ENCODE measurements at places on chromosomes 7 and 10.

DNA sequence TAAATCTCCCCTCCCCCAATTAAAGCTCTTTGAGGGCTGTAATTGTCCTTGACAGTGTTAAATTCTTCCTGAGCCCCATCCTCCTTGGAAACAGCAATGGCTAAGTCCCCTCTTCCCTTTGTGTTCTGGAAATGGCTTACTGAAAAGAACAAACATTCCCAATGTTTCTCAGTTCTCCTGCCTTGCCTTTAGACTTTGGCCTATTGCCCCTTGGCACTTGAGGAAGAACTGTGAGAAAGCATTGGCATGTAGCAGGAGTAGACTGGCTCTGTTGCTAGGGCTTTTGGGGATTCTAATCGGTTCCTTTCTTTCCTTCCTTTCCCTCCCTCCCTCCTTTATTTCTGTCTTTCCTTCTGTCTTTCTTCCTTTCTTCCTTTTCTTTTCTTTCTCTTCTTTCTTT is 463.3 kb upstream of the PODXL start:
- DNase-seq, result no peak

DNA sequence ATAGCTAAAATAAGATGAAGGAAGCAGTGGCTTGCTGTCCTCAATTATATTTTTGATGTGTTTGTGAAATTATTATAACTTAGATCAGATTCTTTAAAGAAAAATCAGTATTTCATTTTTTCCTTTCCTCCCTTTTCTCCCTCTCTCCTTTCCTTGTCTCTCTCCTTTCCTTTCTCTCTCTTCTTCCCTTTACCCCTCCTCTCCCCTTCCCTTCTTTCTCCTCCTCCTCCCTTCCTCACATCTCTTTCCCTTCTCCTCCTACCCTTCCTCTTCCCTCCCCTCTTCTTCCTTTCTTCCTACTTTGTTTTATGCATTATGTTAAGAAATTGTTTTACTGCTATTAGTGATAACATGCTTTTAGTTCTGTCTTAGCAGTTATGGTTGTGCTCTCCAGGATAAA is 171.5 kb downstream of the ADK start:
- DNase-seq, result no peak

DNA sequence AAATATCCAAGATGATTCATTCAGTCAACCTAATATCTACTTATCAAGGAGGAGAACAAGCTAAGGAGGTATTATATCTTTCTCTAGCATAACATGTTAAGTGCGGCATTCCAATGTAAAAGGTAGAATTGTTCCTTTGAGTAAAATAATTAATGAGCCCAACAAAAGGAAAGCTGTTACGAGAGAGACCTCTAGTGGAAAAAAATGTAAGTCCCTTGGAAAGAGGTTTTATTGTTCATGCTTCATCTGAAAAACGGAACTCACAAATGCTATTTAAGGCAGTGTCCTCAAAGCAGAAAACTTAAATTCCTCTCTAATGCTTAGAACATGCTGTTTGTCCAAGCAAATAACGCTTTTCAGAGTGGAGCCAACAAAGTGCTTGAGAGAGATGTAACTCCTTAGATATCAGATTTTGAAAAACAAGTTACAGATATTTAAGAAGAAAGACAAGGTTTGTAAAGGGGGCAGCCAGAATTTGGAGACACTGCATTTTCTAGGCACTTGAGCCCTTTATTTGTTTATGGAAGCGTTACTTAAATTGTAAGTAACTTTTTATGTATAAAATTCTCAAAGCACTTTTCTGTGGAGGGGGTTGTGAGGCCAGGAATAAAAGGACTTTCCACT is 119.9 kb downstream of the TFEC start:
- no peak for DNase-seq

DNA sequence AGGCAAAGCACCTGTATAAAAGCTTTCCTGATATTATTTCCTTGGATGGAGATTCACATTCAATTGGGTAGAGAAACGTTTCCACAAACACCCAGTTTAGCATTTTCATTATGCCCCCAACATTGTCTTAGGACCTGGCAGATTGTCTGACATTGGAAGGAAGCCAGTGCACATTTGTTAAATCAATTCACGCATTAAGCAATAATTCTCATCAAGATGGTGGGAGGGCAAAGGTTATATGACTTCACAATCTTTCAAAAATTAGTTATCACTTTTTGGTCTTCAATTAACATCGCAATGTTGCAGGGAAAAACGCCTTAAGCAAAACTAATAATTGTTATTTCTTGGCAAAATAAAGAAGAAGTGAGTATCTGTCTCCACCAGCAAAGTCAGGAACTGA is 16.4 kb downstream of the OPALIN start:
- no peak for DNase-seq

DNA sequence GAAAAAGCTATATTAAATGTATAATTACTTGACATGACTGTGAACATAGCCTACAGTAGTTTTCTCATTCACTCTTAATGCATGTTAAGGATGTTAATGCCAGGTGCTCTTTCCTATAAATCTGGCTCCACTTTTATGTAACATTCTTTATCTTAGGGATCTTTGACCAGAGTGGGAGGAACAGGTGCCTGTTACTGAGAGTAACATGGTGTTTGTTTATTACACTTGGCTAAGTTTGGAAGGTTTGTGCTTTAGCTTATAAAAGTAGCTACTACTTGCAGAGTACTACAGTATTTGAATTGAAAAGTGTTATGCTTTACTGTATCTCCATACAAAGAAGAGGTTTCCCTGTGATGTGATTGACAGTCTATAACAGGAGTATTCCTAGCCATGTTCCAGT is 183.4 kb downstream of the DYNC1I1 start:
- no peak for DNase-seq

DNA sequence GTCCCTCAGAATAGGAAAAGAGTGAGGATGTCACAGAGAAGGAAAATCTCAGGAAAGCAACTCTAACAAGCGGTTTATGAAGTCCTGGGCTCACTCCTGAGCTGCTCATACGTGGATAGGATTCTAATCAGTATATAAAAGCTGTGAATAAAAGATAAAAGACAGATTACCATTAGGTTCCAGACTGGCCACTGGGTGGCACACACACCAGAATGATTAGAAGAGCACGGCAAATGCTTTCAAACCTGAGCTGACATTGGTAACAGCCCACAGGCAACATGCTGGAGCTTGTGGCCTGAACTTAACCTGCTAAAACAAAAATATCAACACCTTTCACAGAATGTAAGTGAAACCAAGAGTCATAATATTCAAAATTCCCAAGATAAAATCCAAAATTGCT is 370.8 kb downstream of the GRID1 start:
- peak; percentile 36 for DNase-seq

GRCh38 chr10:112214298-112214926 is 30.8 kb upstream of the GPAM start:
- no peak for DNase-seq

GRCh38 chr7:128151635-128152034 is 89.4 kb upstream of the LEP start:
- DNase-seq, result no peak

DNA sequence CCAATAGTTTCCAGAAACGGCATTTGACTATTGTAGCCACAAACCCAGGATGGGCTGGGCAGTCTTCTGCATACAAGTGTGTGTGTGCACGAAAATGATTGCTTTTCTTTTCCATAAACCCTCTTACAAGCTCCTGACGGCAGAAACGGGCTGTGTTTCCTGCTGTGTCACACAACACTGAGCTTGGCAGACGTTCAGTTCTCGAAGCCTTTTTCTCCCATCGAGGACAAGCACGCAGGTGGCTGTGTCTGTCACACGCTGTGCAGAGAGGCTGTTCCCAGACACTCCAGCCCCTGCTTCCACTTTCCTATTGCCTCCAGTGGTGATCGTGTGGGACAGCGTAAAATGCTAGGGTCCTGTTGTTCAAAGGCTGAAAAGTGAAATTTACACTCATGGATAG is 32.1 kb downstream of the RBAK start:
- no peak for DNase-seq

- no peak for DNase-seq
Observed at GRCh38 chr10:110115784-110116520, 91.5 kb upstream of the MXI1 start.

DNA sequence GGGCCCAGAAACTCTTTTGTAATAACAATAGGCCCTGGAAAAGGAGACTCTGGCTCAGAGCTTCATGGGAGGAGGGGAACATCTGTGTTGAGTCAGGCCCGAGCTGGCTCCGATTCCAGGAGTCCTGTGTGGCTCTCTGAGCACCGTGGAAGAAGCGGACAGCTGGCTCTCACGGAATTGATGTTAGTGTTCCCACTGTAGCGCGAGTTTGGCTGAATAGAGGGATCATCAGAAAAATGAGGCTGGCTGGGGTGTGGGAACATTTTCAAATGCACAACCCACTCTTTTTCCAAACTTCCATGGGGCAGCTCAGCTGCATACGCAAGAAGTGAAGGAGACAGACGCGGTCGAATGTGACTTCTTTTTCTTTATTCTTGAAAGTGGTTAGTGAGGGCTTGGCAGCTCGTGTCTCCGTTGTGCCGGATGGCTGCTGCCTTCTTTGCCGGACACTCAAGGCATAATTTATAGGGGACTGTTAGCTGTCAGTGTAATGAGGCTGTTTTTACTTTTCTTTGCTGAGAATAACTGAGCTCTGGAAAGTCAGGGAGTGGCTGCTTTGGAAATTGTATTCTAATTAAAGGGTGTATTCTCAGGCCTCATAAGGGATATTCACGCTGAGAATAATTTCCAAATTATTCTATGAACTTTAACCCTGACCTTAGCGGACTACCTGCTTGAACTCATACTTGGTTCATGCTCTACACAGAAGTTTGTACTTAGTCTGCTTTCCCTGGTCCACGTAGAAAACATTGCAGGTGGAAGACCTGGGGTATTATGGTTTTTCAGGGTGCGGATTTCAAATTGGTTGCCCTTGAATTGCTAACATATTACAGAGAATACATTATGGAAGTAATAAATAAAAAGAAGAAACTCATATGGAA is 23.1 kb downstream of the MDFIC start:
- DNase-seq, result no peak

- no peak for DNase-seq
Observed at GRCh38 chr7:131097662-131098376, 229.9 kb upstream of the MKLN1 start.

DNA sequence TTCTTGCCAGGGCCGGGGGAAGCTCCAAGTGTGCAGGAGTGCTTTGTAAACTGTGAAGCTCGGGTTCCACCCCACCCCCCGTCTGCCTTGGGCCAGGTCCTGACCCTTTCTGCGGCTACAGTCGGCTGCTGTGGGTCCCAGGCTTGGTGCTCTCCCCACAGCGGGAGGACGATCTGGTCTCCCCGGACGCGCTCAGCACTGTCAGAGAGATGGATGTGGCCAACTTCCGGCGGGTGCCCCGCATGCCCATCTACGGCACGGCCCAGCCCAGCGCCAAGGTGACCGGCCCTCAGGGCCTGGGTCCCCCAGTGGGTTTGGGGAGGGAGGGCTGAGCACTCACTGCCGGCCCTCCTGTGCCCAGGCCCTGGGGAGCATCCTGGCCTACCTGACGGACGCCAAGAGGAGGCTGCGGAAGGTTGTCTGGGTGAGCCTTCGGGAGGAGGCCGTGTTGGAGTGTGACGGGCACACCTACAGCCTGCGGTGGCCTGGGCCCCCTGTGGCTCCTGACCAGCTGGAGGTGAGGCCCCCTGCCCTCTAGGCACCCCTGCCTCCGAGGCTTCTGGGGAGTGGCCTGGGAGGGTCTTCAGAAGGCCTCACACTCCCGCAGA is 60.3 kb downstream of the PALD1 start:
- DNase-seq, result no peak

- no peak for DNase-seq
Observed at GRCh38 chr10:107577221-107577620, 412.7 kb upstream of the SORCS1 start.

DNA sequence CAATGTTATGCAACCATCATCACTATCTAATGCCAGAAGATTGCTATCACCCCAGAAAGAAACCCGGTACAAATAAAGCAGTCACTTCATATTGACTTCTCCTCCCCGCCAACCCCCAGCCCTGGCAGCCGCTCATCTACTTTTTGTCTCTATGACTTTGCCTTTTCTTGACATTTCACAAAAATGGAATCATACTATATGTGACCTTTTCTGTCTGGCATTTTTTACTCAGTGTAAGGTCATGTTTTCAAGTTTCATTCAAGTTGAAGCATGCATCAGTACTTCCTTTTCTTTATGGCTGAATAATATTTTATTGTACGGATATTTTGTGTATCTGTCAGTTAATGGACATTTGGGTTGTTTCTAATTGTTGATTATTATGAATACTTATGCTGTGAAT is 28.1 kb downstream of the FHIP2A start:
- DNase-seq, result no peak

GRCh38 chr7:91181949-91182348 is 82.3 kb upstream of the FZD1 start:
- DNase-seq, result no peak

- DNase-seq, result no peak
Observed at GRCh38 chr10:21166557-21167287, 269.6 kb upstream of the NEBL start.

- DNase-seq, result no peak
Observed at GRCh38 chr7:89160107-89160506, 364.6 kb upstream of the TEX47 start.

DNA sequence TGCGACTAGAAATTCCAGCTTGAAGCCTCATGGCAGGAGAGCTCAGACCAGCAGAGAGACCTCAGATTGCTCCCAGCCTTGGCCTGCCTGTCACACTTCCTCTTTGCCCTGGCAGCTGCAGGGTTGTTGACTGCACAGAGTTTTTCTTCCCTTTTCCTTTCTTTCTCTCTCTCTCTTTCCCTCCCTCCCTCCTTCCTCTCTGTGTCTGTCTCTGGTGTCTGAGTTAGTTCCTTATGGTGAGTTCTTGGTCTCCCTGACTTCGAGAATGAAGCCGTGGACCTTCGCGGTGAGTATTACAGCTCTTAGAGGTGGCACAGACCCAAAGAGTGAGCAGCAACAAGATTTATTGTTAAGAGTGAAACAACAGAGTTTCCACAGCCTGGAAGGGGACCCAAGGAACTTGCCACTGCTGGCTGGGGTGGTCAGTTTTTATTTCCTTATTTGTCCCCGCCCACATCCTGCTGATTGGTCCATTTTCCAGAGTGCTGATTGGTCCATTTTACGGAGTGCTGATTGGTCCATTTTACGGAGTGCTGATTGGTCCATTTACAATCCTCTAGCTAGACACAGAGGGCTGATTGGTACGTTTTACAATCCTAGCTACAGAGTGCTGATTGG is 266.3 kb downstream of the RPS24 start:
- no peak for DNase-seq

- DNase-seq, result no peak
Observed at GRCh38 chr7:127873151-127873550, 158.1 kb downstream of the LRRC4 start.

DNA sequence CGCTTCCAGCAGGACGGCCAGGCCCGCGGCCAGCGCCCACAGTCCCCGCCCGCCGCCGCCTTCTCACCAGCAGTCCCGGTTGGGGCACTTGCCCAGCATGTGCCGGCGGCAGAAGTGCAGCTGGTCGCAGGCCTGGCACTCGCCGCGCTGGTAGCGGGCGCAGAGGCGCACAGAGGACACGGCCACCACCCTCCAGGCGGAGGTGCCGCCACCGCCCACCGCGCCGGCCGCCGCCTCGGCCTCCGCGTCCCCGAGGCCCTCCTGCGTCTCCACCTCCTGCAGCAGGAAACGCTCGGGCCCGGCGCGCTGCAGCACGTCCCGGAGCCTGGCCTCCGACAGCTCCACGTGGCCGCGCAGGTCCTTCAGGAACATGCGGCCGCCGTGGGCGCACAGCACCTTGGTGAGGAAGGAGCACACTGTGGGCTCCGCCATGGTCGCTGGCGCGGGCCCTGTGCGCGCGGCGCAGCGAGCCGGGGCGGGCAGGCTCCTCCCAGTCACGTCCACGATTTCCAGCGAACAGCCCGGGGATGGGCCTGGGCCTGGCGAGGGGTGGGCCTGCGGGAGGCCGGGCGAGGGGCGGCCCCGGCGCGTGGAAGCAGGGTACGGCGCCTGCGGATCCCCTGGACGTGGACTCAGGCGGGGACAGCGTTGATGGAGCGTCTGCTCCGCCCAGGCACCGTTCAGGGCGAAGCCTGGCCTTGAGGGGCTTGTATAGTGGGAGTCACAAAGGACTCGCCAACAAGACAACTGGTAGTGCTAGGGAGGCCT is at the start of gene ZC3HAV1L:
TSS of gene ZC3HAV1L (minus strand) at position 457 of the 768 bp plus-strand sequence. CDS start at position 432, 25 bp downstream.
- peak; percentile 68 for DNase-seq

Measured in activated naive CD4-positive, alpha-beta T cell treated with anti-CD3 and anti-CD28 coated beads, Interleukin-2, amount 10 ng/mL, durations not matched to agents 7 days and 5 days (primary cell).